ENCODE measurements at places on chromosomes 12 and 14. TPM values are rescaled to one million over a fixed set of nuclear protein-coding genes. Genes with fewer than 3 reads are reported as not detected.

The HNF1A gene
- 24.7 TPM for total RNA-seq

The ABCD2 gene
- 0.19 TPM for total RNA-seq

The SLC4A8 gene
- total RNA-seq, result 0.59 TPM

DNA sequence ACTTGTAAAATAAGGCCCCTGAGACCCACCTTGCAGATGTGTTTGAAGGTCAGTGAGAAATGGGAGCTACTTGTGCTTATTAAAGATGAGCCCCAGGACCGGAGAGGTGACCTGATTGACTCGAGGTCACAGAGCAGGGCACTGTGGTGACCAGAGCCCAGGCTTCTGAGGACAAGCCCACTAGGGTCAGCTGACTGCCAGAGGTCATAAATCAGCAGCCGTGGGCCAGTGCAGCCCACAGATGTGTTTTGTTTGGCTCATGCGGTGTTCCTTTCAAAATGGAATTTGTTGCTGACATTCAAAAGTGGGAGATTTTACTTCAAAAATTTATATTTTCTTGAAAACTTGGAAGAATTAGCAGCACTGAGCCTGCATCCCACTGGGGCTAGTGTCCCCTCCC lies 24.5 kb downstream of the JDP2 start:
- DNase-seq, result no peak

DNA sequence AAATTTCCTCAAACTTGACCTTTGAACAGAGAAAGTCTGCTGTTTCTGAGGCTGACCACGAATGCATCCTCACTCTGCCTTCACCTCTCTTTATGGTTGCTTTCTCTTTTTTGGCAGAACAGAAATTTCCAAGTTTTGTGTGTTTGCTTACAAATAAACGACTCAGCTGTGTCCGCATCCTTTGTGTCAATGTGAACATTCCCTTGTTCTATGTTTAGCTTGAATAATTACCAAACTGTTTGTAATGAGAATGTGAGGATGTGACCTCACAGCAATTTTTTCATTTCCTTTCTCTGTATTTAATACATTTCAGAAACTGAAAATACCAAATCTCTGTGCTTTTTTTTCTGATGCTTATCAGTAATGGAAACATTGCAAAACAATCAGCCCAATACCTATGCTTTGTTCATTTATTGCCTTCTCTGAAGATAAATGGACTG lies 410.9 kb downstream of the EGLN3 start:
- DNase-seq, result no peak

DNA sequence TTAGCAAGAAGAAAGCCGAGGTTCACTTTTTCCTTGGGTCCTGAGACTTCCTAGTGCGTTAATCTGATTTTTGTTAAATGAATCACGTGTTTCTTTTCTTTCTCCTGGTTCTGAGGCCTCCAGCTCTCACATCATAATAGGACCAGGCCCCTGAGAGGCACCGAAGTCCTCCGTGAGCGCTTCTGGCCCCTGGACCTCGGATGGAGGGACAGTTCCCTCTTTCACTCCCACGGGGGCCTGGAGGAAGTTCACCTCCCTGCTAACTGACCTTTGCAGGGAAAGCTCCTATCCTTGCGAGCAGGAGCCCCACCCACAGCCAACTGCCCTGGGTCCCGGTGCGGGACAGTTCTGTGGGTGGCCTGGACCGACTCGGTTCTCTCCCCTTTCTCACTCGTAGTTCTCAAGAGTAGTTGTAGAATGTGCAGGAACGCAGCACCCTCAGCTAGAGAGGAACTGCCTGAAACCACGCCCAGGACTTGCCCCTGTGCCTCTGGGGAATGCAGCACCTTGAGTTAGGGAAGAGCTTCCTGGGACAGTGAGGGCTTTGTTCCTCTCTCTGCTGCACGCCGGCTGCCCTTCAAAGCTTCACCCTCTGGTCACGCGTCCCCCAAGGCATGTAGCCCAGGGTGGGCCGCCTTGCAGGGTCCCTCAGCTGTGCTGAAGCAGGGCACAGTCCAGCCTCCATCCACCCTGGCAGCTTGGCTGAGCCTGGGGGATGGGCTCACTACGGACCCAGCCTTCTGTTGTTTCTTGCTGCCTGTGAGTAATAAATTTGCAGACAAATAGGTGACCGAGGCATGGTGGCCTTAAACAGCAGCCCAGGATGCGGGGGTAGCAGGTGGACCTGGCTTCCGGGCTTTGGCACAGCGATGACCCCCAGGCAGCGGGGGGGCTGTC lies 264.6 kb downstream of the ADGRD1 start:
- no peak for DNase-seq

DNA sequence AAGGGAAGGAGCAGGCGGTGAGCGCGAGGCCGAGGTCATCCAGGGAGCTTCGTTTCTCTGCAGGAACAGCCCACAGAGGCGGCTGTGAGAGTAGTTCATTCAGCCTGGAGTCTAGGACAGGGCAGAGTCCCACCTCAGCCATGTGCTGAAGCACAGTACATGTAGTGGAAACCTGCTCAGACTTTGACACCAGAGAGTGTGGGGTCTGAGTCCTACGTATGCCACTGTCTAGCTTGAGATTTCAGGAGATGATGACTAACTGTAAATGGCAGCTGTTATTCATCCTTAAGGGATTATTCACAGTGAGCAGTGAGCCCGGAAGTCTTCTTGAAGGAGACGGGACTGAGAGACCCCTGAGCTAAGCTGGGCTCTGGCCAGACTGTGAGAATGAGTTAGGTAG lies 938 bp upstream of the SLC6A13 start:
- DNase-seq, result no peak

DNA sequence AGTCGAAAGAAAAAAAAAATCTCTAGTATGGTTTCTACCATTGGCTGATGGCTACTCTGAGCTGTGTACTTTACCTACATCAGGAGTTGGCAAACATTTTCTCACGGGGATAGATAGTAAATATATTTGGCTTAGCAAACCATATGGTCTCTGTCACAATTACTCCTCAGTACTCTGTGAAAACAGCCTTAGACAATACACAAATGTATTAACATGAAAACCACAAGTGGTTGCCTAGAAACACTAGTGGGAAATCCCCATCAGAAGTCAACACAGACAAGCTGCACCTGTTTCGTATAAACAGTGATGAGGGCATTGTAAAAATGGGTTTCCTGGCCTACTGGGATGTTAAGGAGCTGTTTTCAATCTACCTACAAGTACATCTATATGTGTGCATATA lies 84.6 kb upstream of the NAV3 start:
- no peak for DNase-seq

- no peak for DNase-seq
Observed at GRCh38 chr12:2412305-2412643, 359.5 kb downstream of the CACNA1C start.

DNA sequence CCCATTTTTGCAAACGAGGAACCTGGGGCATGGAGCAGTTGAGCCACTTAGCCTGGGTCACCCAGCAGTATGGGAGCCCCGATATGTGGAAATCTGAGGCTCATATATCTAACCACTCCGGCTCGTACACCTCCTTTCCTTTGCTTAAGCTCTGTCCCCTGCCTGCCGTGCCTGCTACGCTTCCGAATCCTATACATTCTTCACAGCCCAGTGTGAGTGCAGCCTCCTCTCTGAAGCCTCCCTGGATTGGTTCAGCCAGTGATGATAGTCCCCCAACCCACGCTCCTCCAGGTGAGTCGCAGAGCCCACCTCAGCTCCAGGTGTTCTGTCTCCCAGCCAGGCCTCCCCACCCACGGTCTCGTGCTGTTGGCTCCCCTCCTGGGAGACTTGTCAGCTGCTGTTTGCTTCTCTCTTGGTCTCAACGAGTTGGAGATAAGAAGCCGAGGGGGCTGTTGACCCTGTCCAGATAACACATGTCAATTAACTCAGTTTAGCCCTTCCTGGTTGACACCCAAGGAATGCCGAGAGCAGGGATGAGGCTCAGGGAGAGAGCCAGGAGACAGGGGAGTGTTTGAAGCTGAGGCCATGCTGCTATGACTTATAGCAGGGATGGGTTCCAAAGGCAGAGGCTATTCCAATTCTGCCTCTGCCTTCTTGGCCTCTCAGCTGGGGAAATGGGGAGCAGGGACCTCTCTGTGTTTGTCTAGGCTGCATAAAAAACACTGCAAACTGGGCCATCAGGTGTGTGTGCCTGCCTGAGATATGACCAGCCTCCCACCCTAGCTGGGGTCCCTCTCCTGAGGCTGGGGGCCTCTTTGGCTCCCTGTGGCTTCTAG lies 19.0 kb downstream of the SDSL start:
- no peak for DNase-seq

- DNase-seq, result no peak
Observed at GRCh38 chr12:27428466-27428865, 18.1 kb upstream of the SMCO2 start.

DNA sequence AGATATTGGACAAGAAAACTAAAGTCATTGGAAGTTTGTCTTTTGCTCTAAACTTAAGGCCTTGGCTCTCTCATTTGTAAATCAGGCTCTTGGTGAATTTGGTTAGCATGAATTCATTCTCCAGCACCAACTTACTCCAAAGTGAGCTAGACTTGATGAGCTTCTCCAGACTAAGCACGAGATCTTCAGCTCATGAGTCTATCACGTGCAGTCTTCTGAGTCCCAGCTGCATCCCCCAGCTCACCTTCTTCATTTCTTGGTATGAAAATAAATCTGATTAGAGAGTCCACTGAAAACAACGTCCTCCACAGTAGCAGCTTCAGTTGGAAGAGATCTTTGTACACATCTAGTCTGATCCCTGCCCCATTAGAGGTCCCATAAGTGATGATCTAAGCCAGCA lies 52.5 kb upstream of the DDX11 start:
- no peak for DNase-seq

DNA sequence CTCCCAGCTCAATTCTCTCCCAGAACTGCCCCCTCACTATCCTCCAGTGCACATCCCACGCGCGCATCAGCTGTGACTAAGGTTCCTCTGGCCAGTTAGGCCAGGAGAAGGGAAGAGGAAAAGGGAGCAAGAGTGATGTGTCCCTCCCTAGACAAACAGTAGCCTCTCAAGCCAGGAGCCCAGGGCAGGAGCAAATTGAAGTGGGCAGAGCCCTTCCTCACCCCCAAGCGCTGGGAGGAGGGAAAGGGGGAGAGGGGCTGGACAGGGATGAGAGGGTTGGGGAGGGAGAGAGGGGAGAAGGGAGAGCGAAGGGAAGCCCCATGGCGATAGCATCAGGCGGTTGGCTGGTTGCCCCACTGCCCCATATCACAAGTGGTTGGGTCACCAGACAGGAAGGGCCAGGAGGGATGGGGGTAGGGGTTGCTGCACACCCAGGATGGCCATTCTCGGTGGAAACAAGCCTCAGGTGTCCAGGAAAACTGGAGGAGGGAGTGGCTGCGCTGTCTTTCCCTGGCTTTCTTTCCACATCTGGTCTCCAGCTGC lies 1.1 kb downstream of the CD63 start:
- peak; percentile 74 for DNase-seq

DNA sequence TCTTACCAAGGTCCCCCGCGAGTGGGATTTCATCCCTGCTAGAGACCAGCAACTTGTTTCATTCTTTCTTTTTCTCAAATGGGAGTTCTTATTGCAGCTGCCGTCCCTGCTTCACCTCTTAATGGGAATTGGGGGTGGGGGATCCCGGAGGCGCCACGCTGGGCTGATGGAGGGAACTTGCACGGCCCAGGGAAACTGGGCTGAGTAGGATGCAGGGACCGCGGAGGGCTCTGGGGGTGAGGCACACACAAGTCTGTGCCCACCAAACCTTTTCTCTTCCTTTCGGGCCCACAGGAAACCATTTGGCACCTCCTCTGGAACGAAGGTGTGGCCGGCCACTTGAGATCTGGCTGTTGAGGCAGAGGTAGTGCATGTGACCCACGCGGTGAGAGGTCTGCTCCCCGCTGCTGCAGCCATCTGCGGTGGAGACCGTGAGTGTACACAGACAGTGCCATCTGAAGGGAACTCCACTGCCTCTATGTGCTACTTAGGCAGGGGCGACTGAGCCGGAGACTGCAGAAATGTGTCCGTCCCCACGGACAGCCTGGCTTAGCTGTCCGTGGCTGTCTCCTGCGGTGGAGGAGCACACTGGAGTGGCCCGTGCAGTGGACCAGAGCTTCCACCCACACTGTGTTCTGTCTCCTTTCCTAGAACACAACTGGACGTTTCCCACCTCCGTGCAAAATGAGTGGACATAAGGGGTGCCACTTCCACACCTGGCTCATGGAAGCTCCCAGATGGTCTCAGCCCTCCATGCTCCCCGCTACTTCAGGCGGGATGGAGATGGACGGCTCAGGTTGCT lies 42.1 kb upstream of the TESC start:
- no peak for DNase-seq

DNA sequence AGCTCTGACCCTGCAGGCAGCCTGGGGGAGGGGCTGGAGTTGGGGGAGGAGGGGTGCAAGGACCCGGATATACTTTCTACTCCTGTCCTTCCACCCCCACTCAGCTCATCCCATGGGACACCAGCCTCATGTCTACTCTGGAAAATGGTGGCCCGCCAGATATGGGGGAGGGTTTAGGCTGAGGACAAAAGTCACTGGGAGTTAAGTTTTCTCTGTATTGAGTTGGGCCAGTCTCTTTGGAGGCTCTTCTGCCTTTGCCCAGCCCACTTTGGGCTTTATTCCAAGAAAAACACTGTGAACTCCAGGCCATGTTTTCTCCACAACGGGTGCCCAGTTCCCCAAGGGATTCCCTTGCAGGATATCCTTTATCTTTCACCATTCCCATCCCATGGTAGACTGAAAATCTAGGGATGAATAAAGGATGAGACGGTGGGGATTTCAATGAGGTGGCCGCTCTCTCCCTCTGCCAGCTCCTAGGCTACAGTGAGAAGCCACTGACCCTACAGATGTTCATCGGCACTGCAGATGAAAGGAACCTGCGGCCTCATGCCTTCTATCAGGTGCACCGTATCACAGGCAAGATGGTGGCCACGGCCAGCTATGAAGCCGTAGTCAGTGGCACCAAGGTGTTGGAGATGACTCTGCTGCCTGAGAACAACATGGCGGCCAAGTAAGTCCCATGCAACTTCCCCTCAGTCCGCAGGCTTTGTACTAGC lies 4.9 kb downstream of the NFATC4 start:
- no peak for DNase-seq

- no peak for DNase-seq
Observed at GRCh38 chr12:124491310-124491709, 76.1 kb downstream of the NCOR2 start.

- DNase-seq, result no peak
Observed at GRCh38 chr12:52828156-52828555, 6.0 kb downstream of the KRT79 start.

DNA sequence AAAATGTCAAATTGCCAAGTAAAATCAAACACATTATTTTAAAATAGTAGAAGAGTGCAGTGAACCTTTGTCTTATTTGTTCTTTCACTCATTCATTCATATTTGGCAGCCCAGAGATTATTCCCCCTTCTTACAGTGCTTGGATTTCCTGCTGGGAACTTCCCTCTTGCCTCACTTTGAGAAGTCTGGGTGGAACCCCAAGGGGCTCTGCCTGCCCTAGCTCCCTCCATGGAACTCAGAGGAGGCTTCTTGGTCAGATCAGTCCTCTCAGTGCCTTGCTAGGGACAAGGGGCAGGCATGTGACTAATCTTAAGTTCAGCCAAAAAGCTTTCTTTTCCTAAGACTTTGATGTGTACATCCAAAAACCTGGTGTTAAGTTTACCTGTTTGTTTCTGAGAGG lies 84.7 kb upstream of the OVCH1 start:
- DNase-seq, result no peak

GRCh38 chr12:122412851-122413433 lies 9.5 kb downstream of the CLIP1 start:
- no peak for DNase-seq
